ENCODE measurements at places on chromosomes 6 and 20. TPM values are rescaled to one million over a fixed set of nuclear protein-coding genes. Genes with fewer than 3 reads are reported as not detected.
A peak's percentile ranks its signal among the peaks of the same experiment; 100 is the strongest.

SLC25A27 gene
- total RNA-seq, result 0.54 TPM

GRCh38 chr6:56862415-56863175 lies 92.3 kb upstream of the BEND6 start:
- no peak for DNase-seq

SNX21 gene
- 1.6 TPM for total RNA-seq

GRCh38 chr20:40610730-40611129 lies 78.3 kb downstream of the MAFB start:
- no peak for DNase-seq

- DNase-seq, result peak; percentile 38
Observed at GRCh38 chr6:13924949-13925881, at the start of gene RNF182. TSS of gene RNF182 (plus strand) at chr6:13924952. CDS start at chr6:13977120, 52,168 bp downstream.

- DNase-seq, result peak; percentile 39
Observed at GRCh38 chr6:45002390-45003105, 325.6 kb upstream of the RUNX2 start.

DNA sequence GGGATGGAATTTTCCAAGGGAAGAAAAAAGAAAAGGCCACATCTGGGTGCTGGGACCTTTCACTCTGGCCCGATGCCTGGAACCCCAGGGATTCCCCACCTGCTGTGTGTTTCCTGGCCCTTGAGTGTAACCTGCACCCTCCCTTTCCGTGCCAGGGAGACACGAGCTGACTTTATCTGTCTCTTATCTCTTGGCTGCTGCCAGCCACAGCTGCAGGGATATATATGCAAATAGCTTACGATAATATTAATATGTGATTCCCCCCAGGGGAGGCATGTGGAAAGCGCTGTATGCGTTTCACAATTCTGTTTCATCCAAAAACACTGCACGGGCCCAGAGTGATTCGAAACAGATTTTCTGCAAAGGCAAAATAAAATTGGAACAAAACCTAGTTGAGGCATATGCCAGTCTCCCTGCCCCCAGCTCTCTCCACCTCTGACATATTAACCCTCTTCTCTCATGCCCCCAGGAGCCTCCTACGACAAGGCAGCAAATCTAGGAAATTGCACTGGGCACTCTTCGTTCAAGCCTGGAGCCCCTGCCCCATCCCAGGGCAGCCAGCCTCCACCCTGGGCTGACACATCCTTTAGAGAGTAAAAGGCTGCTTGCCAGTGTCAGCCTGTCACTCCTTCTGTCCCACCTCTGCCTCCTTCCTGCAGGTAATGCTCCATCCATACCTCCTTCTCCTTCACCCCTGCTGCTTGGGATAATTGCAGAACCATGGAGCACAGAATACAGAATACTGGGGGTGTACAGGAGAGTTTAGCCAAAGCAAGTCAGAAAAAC lies 1.3 kb downstream of the RIPOR3 start:
- no peak for DNase-seq

CEP85L gene
- total RNA-seq, result 96.4 TPM

GRCh38 chr6:70162972-70163371 lies 139.9 kb downstream of the COL9A1 start:
- no peak for DNase-seq

PHACTR3 gene
- total RNA-seq, result not detected

DNA sequence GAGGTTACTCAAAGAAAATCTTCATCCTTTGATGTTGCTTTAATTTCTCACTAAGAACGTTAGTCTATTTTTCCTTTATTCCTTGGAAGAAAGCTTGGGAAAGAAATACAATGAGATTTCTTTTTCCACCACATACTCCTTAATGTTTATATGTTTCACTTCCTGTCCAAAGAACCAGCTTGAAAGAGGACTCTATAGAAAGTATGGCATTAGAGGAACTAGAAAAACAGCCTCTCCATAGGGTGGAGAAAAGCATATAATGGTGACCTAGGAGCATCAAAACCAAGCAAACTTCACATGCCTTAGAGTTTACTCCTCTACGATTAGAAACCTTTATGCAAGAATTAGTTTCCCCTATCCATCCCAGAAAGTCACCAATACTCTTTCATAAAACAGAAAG lies 131.1 kb downstream of the OPRM1 start:
- no peak for DNase-seq

- DNase-seq, result no peak
Observed at GRCh38 chr6:41716516-41717391, 18.7 kb downstream of the TFEB start.

ENPP5 gene
- total RNA-seq, result not detected

DNA sequence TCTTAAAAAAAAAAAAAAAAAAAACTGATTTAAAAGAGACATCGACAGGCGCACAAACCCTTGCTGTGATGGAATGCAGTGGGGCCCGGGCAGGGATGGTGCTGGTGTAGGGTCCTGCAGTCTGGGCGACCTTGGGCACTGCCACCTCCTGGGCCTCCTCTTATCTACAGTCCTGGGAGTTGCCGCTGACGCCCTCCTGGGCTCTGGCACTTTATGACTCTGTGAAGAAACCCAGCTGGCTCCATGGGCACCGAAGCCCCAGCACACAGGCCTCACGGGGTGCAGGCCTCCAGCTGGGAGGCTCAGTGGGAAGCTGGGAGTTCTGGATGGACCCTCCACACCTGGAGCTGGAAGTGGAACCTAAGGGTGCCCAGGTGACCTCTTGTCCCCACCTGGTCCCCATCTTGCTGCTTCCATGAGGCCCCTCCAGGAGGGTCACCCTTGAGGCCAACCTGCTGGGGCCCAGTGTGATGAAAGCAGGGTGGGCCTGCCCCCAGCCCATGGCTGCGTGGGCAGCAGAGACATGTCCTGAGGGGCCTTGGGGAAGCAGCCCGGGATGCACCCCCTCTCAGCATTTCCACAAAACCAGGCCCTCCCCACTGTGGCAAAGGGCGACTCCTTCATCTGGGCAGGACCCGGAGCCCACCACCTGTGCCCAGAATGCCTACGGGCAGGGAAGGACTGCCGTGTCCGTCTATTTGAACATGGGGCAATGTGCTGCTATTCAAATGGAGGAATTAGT lies 104.9 kb downstream of the ASXL1 start:
- no peak for DNase-seq

GTSF1L gene
- 1.1 TPM for total RNA-seq

GRCh38 chr20:62524505-62524911 lies 48.7 kb upstream of the GATA5 start:
- DNase-seq, result no peak

DNA sequence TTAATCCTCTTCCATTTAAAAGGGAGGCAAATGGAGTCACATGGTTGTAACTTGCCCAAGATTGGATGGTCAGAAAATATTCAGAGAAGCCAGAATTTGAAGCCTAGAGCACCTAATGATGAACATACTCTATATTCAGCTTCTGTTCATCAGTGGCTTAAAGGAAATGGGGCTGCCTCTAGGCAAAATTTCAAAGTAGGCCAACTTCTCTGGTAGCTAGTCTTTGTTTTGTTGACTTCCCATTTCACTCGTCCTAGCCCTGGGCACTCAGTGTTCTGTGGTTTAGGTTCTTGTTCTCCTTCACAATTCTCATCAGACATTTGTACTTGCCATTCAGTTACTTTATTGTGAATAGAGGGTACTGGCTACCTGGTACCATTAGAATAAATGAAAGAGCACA lies 13.2 kb downstream of the MAP3K7 start:
- DNase-seq, result no peak

DNA sequence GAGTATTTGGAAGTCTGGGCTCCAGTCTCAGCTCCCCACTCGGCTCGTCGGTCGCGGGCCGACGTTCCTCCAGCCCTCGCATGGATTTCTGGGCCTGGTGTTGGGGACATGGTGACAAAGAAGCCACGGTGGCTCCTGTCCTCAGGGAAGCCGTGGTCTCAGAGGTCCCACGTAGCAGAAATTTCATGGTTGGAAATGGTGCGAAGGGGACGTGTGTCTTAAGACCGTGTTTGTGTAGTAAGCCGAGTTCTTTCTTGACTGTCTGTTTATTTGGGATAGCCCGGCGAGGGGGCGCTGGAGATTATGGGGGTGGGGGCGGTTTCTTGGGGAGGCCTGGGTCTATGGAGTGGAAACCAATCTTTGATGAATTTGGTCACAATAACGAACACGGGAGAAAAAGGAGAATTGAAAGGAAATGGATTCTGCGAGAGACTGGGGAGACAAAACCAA lies 23.5 kb upstream of the MAP3K7 start:
- DNase-seq, result no peak

PLA2G7 gene
- not detected for total RNA-seq

HLA-DOB gene
- 6.8 TPM for total RNA-seq

DNA sequence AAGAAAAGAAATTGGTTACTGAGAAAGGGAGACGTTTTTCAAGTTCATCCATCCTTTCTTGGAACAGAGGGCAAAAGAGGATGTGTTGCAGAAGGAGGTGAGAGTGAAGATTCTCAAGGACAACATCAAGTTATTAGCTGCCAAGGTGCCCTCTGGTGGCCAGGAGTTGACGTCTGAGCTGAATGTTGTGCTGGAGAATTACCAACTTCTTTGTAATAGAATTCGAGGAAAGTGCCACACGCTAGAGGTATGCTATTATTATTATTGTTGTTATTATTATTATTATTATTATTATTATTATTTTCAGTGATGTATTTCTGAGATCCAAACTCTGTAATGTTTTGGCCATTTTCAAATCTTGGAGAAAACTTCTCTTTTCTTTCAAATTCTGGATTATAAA lies 197.0 kb downstream of the UTRN start:
- DNase-seq, result peak; percentile 66

DNA sequence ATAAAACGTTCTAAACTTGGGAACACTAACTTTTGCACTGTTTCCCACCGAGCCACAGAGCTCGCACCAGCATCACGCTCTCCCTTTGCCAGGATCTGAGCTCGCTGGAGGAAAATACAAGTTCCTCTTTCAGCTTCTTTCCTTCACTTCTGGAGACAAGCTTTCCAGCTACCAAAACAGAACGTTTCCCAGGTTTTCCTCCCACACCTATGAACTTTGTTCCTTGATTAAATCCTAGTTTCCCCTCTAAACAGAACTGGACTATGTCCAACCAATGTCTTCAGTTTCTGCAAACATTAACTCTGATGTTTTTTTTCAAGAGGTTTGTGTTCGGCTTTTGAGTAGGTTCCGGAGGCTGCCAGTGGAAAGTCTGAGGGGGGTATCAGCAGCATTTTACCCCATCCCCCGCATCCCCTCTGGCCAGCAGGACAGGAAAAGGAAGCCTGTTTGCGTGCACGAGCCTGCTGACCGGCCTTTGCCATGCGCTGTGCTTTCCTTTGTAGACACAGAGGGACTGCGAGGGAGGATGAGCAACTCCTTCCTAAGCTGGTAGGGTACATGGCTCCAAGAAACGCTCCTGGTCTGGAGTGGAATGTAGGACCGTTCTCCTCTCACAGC lies 135.5 kb downstream of the LY86 start:
- no peak for DNase-seq

- DNase-seq, result no peak
Observed at GRCh38 chr6:154938221-154938580, 56.9 kb upstream of the TIAM2 start.

- no peak for DNase-seq
Observed at GRCh38 chr6:68730291-68731054, 95.4 kb downstream of the ADGRB3 start.

DNA sequence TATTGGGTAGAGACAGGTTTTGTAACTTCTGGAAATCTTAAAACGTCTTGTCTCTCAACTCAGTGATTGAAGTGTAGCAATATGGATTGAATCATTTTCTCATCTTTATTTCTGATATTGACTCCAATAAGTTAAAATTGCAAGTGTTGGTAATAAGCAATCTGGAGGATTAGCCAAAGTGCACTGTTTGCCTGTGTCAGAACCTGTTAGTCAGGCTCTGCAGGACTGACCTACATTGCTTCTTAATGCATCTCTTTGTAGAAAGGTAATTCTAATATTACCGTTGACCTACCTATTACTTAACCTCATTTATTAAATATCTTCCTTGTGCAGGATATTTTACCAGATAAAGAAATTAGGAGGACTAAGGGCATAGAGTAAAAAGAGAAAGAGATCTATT lies 484.0 kb upstream of the CITED2 start:
- DNase-seq, result no peak

DNA sequence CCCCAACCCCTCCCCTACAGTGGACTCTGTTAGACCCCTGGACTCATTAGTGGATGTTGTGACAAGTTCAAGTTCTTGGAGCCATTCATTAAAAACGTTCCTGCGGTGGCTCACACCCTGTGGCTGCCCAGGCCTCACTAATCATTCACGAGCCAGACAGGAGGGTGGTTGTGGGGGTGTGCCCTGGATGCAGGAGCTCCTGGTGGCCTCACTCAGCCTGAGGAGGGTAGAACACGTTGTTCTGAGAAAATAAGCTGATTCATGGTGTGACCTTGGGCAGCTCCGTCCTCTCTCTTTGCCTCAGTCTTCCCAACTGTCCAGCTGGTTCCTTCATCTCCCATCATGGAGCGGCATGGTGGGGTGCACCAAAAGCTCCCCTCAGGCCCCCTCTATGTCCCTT lies 16.7 kb downstream of the SLC13A3 start:
- DNase-seq, result no peak

- DNase-seq, result no peak
Observed at GRCh38 chr20:41432746-41433145, 66.1 kb upstream of the EMILIN3 start.

- DNase-seq, result no peak
Observed at GRCh38 chr6:68008445-68008844, 626.6 kb upstream of the ADGRB3 start.

SALL4 gene
- total RNA-seq, result not detected

GRCh38 chr20:34941226-34941625 lies 14.4 kb downstream of the GSS start:
- DNase-seq, result no peak

SYNGAP1 gene
- 81.4 TPM for total RNA-seq

GRCh38 chr20:53786445-53787267 lies 193.0 kb upstream of the ZNF217 start:
- no peak for DNase-seq

CFB gene
- total RNA-seq, result 0.64 TPM

OR2H2 gene
- total RNA-seq, result not detected

DNA sequence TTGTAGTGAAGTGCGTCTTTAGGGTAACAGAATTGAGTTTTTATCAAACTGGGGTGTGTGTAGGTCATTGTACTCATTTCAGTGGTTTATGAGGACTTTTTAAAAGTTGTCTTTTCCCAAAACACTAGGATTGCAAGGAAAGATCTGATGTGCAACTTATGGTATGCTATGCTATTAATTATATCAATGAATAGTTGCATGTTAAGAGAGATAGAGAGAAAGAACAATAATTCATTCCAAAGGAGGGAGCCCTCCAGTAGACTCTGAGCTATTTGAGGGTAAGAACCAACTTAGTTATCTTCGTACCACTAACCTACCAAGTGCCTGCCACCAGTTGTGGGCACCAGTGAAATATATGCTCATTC lies 117.1 kb downstream of the RNF144B start:
- DNase-seq, result no peak

DNA sequence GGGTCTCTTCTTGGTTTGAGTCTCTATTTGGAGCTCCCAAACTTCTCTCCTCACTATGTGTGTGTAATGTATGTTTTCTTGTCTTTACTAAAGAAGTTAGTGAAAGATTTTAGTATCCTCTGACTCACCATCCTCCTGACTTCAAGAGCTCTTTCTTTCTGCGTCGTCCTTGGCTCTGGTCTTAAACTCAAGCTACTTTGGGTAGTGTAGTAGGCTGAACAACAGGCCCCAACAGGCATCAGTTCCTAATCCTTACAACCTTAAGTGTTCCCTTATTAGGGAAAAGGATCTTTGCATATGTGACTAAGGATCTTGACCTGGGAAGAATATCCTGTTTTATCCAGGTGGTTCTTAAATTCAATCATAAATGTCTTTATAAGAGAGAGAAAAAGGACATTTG lies 810.2 kb downstream of the MAFB start:
- DNase-seq, result no peak

TTBK1 gene
- 0.22 TPM for total RNA-seq

- no peak for DNase-seq
Observed at GRCh38 chr6:26202811-26203583, 115.8 kb downstream of the HFE start.

GRCh38 chr6:158329531-158329930 lies 17.3 kb downstream of the TULP4 start:
- no peak for DNase-seq

Measured in CD4-positive, CD25-positive, alpha-beta regulatory T cell (primary cell).